ENCODE measurements at places on chromosomes 7 and 10.

DNA sequence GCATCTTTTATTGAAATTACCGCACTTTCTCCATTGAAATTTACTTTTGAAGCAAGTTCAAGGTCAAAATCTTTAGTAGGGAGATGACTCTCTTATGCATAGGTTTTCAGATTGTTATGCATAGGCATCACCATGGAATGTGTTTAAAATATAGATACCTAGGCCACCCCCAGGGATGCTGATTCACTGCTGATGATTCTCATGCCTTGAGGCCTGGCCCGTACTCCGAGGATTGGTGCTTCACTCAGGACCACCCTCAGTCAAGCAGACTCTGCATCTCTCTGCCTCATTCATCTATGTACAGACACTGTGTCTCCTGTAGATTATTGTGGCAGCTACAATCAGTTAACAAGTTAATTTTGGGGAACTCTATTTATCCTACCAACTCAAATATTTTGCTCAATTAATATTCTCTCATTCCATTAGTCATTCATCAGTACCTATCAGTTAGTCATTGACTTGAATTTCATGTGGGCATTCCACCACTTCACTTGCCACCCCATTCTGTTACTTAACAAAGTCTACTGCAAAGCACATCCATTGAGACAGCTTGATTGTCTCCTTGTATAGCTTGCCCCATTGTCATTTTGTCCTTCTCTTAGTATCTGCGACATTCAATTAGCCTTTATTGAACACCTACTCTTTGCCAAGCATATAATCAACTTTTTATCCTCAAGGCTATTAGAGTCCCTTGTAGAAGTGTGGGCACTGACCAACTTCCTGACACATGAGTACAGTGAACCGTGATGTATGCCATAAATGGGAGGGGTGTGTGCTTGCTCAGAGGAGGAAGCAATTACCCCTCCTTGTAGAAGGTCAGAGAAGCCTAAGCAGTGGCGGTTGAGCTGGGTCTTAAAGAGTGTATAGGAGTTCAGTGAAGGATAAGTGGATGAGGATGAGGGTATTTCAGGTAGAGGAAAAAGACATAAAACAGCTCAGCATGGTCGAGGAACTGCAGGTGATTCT is 255.6 kb upstream of the BMPER start:
- peak; percentile 68 for DNase-seq

DNA sequence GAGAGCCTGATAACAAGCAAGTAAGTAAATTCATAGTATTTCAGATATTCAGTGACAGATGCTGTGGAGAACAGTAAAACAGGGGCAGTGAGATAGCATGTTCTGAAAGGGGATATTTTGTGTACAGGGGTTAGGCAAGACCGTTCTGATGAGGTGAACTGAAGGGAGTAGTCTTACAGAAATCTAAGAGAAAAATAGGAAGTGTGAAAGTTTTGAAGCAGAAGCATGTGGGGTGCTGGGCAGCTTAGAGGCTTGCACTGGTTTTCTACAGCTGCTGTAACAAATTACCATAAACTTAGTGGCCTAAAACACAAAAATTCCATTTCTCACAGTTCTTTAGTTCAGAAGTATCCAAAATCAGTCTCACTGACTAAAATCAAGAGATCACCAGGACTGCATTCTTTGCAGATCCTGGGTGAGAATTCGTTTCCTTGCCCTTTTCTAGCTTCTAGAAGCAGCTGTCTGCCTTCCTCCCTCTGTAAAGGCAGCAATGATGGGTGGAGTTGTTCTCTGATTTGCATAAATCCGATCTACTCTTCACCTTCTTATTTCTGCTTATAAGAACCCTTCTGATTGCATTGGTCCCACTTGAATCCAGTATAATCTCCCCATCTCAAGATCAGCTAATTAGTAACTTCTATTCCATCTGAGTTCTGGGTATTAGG is 7.5 kb upstream of the KLF14 start:
- DNase-seq: no peak

- DNase-seq: no peak
These were observed 176.2 kb upstream of the CSTF2T start for GRCh38 chr10:51875610-51876009.

- peak; percentile 43 for DNase-seq
These were observed 59.5 kb upstream of the PDLIM1 start for GRCh38 chr10:95350219-95350829.

DNA sequence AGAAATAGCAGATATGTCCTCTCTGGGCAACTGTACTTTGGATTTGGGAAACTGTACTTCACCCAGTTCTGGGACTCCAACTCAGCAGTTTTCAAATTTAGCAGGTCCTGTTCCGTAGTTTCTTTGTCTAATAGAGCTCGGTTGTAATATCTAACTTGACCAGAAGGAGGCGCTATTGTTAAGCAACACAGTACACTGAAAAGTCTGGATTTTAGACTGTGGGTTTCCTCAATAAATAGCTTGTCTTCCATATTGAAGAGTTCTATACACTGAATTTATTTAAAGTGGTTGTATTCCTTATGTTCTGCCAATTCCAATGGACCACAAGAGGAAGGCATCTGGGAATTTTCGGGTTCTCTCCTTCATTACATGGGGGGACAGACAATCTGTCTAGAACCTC is 39.8 kb downstream of the ELFN1 start:
- no peak for DNase-seq

DNA sequence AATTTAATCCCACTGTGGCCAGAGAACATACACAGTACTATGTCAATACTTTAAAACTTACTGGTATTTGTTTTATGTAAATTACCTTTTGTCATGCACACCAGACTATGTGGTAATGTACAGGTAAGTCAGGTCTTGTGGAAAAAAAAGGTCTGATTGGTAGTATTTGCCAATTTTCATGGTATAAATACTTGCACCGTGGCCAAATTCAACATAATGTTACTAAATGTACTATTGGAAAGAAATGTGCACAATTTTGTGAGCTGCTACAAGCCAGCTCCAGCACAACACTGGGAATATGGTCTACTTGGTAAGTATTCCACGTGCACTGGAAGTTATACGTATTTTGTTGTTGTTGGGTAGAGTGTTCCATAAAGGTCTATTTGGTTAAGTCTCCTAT is 392.5 kb downstream of the RPS24 start:
- no peak for DNase-seq

DNA sequence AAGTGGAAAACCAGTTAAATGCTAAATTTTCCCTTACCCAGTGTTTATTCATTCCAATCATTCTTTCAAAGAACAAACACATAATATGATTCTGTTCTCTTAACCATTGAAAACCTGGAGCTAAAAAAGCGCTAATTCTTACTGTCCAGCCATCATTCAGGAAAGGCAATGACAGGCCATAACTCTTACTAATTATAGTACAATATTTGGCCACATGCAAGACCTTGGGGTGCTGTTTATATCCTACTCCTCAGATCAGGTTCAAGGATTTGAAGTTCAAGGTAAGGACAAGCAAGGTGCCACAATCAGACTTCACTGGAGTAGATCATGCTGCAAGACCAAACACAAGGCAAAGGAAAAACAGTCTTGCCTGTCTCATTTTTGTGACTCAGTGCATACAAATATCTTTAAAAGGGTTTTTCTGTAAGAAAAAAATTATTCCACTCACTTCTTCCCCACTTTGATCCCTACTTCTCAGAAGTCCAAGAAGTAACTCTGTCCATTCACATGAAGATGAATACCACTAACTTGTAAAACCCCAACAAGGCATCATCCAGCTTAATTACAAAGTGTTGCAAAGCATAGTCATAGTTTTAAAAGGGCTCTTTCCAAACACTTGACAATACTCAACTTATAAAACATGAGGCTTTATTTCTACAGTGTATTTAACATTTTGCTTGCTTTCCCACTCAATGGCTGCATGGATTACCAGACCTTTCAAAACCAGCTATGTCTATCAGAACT is 153.0 kb downstream of the DOCK4 start:
- peak; percentile 12 for DNase-seq

- no peak for DNase-seq
These were observed 13.4 kb downstream of the CHUK start for GRCh38 chr10:100216006-100216405.

DNA sequence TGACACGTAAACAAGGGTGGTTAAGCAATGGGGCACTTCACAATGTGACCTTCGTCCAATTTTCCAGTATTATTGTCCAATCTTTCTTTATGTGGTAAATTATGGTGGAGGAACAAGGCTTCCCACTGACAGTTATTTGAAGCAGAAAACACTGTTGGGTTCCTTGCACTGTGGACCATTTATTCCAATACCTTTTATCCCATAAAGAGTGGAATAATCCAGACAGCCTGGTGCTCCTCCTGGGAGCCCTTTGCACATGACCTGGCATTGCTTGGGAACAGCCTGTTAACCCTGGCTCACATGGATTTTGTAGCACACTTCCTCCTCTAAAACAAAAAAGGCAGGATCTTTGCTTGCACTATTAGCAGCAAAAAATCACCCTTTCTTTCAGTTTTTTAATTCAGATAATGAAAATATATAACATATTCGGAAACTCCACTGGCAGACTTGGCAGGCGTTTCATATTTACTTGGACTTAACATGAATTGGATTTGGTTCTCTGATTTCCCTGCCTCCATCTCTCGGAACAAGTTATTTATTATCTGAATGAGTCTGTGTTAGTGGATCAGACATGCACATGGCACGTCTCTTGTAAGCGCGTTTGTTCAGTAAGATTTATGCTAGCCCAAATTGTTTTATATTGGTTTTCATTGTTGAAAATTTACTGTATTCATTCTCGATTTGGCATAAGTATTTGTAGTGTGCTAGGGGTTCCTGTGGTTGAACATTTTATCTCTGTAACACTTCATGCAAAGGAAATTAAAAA is 59.3 kb downstream of the BMPER start:
- DNase-seq: no peak

DNA sequence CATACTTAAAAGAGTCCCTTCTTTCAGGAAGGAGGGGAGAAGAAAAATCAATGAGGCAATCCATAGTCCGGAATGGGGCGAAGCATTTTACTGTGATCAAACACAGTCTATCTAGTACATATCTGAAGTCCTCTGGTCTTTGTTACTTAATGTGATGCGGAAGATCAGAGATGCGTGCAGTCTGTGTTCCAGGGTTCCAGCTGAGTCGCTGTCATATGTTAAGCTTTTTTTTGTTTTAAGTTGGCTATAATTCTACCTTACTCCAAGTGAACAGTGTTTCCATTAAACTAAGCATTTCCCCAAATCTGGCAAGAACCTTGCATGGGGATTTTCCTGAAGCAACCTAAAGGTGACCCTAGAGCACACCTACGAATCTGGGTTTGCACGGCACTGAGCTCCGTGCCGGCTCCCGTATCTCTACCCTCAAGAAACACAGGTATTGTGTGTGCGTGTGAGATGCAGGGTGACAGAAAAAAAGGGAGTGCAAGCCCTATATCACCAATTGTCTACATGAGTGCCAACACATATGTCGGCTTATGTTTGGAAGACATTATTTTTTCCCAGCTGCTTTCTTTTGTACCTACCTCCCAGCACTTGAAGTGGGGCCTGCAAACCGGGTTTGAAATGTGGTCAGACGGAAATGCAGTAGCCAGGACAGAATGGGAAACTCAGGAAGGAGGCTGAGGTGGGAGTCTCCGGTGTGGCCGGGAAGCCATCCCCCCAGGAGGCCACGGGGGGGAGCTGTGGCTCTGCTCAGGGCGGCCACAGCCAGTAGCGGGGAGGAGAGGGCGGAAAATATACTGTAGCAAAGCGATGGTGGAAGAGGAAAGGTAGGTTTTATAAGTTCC is 435.8 kb upstream of the MGMT start:
- DNase-seq: peak; percentile 12

DNA sequence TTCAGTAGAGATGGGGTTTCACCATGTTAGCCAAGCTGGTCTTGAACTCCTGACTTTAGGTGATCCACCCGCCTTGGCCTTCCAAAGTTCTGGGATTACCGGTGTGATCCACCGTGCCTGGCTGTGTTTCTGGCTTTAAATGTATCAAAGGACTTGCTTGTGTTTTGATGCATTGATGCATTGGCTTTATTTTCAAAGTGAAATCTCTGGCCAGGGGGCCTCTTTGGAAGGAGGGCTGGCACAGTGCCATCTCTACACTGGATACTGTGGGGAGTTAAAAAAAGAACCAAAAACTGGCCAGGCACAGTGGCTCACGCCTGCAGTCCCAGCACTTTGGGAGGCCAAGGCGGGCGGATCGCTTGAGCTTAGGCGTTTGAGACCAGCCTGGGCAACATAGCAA is 16.0 kb downstream of the MNX1 start:
- DNase-seq: no peak

DNA sequence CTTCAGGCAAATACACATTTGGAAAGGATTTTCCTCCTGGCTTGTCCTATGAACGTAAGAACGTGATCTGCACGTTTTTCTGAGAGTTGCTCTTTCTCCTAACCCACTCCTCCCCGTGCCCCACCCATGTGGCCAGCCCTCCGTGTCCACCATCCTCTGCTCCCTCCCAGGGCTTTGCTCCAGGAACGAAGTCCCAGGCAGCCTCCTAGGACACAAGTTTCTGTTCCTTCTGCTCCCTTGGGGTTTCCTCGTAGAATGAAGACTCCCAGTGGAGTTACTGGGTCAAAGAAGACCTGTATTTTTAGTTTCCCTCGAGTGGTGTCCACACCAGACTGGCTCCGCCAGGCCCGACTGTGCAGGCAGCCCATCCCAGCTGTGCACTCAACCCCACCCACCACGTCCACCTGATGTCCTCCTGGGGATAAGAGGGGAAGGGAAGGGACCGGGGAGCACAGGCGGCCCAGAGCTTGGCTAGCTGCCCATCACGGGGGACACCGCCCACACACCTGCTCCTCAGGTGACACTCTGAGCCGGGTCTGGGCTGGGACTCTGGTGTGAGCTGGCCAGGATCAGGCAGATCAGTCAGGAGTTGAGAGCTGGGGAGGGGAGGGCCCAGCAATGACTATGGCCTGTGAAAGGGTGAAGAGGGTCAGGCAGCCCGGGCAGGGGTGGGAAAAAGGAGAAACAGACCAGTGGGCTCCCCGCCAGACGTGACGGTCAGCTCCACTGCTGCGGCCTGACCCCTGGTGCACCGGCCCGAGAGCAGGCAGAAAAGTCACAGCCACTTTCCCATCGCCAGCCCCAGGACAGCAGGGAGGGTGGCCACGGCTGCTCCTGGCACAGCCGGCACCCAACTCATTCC is 54.3 kb upstream of the PPP2R2D start:
- DNase-seq: no peak

DNA sequence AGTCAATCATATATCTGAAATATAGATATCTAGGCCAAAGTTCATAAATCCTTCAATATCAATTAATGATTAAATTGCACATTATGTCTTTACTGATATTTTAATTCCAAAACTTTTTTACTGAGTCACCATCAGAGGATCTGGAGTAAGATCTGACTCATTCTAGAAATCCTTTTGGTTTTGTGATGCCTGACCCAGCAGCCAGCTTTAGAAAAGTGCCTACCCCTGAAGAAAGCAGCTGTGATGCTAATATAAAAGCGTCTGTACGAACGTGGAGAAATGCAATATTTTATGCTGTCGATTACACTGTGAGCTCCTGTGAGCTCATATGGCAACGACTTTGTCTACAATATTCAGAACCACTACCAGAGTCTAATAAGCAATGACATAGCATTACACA is 142.5 kb upstream of the LRRTM3 start:
- peak; percentile 56 for DNase-seq

- DNase-seq: no peak
These were observed 55.7 kb downstream of the DDC start for GRCh38 chr7:50509459-50509858.

- peak; percentile 47 for DNase-seq
These were observed 13.4 kb downstream of the BRI3 start for GRCh38 chr7:98294798-98295382.
